ENCODE measurements at places on chromosomes 3 and 15. TPM values are rescaled to one million over a fixed set of nuclear protein-coding genes. Genes with fewer than 3 reads are reported as not detected.

The MYRIP gene
- total RNA-seq, result 0.85 TPM

The FBN1 gene
- total RNA-seq, result 2,749 TPM

The RASL12 gene
- total RNA-seq, result 0.39 TPM

The SGO1 gene
- 0.83 TPM for total RNA-seq

The UCN2 gene
- total RNA-seq, result 1.4 TPM

The CCR9 gene
- total RNA-seq, result not detected

The VEPH1 gene
- 72.0 TPM for total RNA-seq

The P2RY14 gene
- not detected for total RNA-seq

The ADAMTS9 gene
- 3.7 TPM for total RNA-seq

The SAMD7 gene
- total RNA-seq, result not detected

The ZDHHC19 gene
- total RNA-seq, result not detected

The TMEM62 gene
- 12.8 TPM for total RNA-seq

Measured in smooth muscle cell of the pulmonary artery (primary cell).